ENCODE measurements at places on chromosomes 12 and 14.

GRCh38 chr12:51820526-51821439, 27.7 kb downstream of the FIGNL2 start:
- DNase-seq: peak; percentile 83

GRCh38 chr12:82682851-82683261, 3.9 kb upstream of the TMTC2 start:
- no peak for DNase-seq

DNA sequence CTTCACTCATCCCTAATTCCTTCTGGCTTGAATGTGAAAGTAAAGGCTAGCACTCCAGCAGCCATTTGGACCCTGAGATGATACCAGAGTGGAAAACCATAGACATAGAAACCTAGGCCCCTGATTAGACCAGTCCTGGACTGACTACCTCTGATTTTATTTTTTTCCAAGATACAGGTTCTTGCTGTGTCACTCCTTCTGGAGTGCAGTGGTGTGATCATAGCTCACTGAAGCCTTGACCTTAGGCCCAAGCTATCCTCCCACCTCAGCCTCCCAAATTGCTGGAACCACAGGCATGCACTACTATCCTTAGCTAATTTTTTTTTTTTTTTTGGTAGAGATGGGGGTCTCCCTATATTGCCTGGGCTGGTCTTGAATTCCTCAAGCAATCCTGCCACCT, 74.4 kb upstream of the STAC3 start:
- no peak for DNase-seq

DNA sequence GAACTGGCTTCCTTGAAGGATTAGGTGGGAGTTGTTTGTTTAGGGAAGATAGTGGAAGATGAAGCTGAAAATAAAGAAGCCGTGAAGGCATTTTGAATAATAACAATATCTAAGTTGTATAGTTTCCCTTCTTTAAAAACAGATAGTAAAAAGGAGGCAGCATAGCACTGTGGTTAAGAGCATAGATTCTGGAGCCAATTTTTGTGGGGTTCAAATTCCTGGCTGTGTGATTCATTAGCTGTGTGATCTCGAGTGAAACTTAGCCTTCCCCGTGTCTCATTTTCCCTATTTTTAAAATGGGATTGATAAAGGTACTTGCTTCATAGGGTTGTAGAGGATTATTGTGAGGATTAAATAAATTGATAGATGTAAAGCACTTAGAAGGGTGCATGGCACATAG, 104.5 kb downstream of the MYRFL start:
- no peak for DNase-seq

- no peak for DNase-seq
These were observed 208.2 kb upstream of the FOXN3 start for GRCh38 chr14:89625244-89625713.

DNA sequence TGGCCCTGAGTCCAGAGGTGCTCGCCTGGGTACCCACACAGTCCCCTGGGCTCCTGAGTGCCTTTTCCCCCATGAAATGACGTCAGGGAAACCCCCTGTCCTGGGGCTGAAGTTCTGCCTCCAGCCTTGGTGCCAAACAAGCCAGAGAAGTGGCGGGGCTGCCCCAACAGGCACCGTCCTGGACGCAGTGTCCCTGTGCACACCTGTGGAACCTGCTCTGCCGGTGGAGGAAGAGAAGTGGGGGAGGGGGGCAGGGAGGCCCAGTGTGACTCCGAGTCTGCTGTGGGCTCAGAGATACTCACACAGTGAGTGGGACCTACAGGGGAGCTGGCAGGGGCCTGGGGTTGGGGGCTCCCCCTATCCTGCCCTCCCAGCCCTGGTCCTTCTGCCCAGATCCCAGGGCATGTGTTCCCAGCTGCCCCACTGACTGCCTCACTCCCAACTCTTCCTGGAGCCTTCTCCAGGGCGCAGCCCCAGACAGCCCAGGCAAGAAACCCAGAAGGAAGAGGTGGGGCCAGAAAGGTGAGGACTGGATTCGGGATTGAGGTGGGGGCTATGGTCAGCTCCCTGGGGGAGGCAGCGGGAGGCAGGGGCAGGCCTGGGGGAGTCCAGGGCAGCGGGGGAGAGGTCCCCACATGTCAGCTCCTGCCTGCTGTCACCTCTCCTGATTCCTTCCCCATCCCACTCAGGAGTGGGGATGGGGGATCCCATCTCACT, 24.7 kb downstream of the CCDC85C start:
- no peak for DNase-seq

GRCh38 chr14:38592764-38593442, 337.0 kb upstream of the CLEC14A start:
- no peak for DNase-seq

DNA sequence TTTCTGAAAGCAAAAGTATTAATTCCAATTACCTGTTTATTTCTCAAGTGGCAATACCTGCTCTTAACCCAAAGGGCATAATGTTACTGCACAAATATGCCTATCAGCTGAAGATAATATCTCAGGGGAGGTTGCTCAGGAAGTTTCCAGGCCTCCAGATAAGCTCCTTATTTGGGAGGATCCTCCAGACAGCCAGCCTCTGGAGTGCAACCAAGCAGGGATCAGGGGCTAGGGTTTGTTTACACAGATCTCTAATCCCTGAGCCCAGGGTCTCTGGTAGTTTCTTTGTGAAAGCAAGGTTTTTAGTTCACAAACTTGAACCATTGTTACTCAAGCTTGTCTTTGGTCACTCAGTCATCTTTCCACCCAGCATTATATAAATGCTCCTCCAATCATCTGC, 124.4 kb downstream of the SLC38A4 start:
- DNase-seq: no peak

- DNase-seq: no peak
These were observed 4.7 kb upstream of the ZNF384 start for GRCh38 chr12:6693832-6694355.

- DNase-seq: no peak
These were observed 27.3 kb downstream of the PTPRB start for GRCh38 chr12:70609739-70610491.

DNA sequence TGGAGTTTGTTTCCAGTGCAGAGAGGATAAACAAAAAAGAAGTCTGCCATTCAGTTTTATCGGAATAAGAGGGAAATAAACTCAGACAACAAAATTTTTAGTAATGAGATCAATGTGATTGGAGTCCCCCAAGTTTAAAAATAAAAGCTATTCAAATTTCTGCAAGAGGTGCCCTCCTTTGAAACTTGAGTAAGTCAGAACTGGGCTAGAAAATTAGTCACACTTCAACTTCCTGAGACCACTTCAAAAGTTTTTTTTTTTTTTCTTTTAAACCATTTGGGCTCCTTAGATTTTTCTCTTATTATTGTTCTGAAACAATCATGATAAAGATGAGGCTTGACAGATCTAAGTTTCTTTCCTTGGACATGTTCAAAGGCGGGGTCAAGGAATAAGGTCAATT, 3.2 kb downstream of the DACT1 start:
- no peak for DNase-seq

DNA sequence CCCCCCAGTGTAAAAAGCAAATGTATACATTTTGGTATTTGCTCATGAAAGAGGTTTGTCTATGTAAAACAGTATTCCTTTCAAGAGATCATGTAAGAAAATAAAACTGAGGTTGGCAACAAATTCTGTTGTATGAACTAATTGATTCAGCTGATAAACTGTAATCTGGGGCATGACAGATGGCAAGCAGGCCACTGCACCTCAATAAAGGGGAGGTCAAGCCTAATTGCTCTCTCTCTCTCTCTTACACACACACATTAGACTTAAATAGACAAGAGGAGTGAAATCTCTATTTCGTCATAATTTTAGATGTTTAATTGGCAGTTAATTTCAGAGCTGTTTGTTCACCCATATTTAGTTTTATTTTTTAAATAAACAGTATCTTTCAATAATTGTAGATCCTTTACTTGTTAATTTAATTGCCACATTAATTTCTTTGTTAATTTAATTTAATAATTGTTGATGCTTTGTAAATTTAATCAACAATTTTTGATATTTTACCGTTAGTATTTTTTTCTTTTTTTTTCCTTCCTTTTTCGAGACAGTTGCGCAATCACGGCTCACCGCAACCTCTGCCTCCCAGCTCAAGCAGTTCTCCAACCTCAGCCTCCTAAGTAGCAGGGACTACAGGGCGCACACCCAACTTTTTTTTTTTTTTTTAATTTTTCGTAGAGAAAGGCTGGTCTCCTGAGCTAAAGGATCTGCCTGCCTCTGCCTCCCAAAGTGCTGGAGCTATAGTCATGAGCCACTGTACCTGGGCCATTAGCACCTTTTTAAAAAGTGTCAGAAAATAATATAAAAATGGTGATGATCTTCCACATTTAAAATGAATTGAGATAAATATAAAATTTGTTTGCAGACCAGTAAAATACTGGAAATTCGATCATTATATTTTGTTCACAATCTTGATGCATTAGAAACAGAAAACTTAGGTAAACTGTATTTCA, 577.7 kb downstream of the SLC16A7 start:
- no peak for DNase-seq
